ENCODE measurements at places on chromosomes 1 and 21. TPM values are rescaled to one million over a fixed set of nuclear protein-coding genes. Genes with fewer than 3 reads are reported as not detected.

GRCh38 chr1:9720785-9721605 lies 69.5 kb downstream of the PIK3CD start:
- DNase-seq: no peak

DNA sequence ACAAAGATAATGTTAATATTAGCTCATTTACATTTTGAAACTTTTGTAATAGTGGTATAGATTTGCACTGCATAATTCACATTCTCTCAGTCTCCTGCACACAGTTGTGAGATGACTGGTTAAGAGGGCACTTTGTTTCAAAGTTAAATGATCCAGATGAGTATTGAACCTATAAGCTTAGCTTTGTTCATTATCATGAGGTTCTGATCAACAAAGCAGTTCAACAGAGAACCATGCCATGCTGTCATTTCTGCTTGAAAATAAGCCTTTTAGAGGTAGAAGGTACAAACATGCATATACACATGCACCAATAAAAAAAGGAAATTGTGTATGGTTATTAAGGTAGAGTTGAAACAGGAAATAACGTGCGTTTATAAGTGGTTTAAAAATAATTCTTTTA lies 4.8 kb downstream of the RAP1A start:
- DNase-seq: no peak

The C4BPA gene
- not detected for total RNA-seq

The ADAMTS5 gene
- total RNA-seq: 6.1 TPM

GRCh38 chr1:20483833-20484518 lies 2.0 kb downstream of the CAMK2N1 start:
- no peak for DNase-seq

The GNAT2 gene
- 0.59 TPM for total RNA-seq

GRCh38 chr1:30303387-30303786 lies 420.0 kb downstream of the MATN1 start:
- DNase-seq: no peak

The TMEM51 gene
- total RNA-seq: 3.2 TPM

The SH2D1B gene
- total RNA-seq: 0.16 TPM

Measured in right atrium auricular region (tissue), 2 donors.